ENCODE measurements at places on chromosomes 5 and 9.

DNA sequence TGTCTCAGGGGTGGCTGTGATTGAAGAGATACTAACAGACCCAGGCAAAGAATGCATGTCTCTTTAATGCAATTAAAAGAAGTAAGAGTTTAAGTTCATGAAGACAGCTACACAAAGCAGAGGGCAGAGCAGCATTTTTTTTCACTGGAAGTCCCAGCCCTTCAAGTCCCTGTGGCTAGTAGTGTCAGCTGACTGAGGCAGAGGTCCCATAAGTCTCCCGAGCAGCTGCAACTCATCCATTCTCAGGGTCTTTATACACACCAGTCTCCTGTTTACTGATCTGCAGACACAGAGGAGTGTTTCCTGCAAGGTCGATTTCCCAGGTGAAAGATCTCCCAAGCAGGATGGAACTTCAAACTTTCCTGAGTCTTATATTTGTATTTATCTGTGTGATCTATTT is 169.4 kb upstream of the GLRA1 start:
- DNase-seq = no peak

DNA sequence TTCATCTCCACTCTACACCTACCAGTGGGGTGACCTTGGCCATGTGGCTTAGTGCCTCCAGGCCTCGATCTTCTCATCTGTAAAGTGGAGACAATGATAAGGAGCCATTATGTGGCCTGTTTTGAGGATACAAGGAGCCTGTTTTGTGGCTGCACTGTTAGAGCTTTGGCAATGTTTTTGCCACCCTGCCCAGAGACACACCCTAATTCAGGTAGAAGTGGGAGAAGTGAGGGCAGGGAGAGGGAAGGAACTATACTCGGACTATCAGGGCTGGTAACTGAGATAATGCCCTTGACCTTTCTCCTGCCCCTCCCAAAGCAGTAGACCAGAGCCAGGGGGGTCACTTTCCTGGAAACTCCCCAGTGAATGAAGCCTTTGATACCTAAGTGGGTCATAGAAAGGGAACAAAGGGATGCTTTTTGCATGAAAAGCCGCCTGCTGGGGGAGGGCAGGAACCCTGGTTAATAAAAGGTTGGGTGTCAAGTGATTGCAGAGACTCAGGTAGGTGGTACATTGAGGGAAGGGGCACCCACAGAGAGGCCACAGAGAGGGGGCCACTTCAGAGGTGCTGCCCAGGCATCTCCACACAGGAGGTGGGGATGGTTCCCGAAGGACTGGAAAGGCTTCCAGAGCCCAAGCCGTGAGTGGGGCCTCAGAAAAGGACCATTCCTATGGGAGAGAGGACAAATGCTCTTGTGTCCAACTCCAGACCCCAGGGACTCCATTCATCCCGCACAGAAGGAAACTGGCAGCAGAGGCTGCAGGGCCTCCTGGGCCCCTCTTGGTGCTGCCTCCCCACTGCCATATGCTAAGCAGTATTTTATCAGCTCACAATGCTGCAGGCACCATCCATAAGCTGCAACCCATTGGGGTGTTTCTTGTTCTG is 42.3 kb upstream of the VDAC1 start:
- no peak for DNase-seq

DNA sequence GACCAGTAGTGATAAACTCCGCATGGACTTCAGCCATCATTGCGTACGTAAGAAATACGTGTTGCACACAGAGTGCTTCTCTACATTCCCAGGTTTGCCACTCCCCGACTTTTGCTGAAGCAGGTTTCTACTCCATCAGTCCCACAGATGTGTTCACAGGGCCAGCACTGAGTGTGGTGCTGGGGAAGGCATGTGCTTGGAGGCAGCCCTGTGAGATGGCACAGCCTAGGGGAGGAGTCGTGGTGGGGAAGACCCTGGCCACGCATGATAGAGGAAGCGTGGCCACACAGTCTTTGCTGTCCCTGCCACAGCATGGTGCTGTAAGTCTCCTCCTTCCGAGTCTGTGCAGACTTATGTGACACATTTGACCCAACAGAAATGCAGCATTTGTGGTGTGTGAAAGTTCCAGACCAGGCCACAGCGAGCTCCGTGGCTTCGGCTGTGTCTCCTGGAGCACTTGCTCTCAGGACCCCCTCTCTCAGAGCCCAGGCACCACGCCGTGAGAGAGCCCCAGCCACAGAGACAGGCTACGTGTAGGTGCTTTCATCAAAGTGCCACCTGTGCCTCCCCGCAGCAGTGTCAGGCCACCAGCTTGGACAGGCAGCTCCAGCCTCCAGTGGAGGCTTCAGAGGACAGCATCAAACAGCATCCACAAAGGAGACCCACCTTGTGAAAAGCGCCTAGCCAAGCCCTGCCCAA is 197.8 kb downstream of the AUH start:
- DNase-seq = no peak

DNA sequence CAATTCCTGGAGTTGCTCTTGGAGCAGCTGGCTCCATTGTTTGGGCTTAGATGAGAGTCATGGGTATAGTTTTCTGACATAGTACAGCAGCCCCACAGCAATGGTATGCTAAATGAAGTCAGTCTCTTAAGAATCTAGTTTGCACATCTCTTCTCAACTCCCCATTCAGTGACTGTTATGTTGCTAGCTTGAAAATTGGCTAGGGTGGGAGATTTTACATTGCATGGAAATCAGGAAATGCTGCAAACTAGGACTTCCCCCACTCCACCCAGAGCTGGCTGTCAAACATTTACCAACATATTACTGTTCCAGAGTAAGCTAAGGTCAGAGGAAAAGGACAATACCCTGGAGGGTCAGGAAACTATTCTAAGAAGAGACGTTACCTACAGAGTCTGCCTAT is 17.6 kb upstream of the FCHO2 start:
- DNase-seq = no peak

- no peak for DNase-seq
These were observed 1.2 kb downstream of the MAP1B start for GRCh38 chr5:72108202-72109061.

DNA sequence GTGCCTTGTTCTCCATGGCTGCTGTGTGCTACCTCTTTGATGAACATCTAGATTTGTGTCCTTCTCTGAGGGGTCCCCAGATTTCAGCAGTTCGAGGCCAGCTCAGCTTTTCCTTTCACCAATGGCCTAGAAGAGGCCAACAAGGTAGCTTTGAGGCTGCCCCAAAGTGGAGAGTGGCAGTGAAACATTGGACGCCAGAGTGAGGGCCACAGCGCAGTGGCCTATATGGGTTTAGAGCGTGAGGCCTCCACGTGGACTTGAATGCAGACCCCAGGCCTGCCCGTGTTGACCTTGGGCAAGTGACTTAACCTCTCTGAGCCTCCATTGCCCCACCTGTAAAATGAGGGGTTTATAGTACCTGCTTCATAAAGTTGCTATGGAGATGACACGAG is 11.8 kb downstream of the MYOZ3 start:
- no peak for DNase-seq

GRCh38 chr5:31626156-31626555 is 12.8 kb upstream of the PDZD2 start:
- no peak for DNase-seq

DNA sequence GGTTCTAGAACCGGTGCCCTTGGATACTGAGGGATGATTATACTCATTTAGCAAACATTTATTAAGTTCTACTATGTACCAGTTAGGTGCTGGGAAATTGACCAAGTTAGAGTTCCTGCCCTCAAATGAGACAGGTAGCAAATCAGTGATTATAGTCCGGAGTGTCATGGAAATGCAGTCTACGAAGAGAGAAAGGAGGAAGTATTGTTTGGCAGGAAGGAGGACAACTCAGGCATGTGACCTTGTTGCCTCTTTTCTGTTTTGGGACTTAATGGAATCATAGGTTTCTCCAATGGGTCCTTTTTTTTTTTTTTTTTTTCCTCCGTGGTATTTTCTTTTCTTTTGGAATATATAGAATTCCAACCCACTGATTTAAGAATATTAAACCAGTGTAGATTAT is 28.0 kb downstream of the OSTF1 start:
- no peak for DNase-seq

- no peak for DNase-seq
These were observed 87.8 kb upstream of the TLR4 start for GRCh38 chr9:117616431-117616831.

GRCh38 chr5:142425286-142426065 is 100.7 kb upstream of the SPRY4 start:
- DNase-seq = no peak

- DNase-seq = no peak
These were observed 2.1 kb downstream of the SOHLH1 start for GRCh38 chr9:135697226-135697625.

DNA sequence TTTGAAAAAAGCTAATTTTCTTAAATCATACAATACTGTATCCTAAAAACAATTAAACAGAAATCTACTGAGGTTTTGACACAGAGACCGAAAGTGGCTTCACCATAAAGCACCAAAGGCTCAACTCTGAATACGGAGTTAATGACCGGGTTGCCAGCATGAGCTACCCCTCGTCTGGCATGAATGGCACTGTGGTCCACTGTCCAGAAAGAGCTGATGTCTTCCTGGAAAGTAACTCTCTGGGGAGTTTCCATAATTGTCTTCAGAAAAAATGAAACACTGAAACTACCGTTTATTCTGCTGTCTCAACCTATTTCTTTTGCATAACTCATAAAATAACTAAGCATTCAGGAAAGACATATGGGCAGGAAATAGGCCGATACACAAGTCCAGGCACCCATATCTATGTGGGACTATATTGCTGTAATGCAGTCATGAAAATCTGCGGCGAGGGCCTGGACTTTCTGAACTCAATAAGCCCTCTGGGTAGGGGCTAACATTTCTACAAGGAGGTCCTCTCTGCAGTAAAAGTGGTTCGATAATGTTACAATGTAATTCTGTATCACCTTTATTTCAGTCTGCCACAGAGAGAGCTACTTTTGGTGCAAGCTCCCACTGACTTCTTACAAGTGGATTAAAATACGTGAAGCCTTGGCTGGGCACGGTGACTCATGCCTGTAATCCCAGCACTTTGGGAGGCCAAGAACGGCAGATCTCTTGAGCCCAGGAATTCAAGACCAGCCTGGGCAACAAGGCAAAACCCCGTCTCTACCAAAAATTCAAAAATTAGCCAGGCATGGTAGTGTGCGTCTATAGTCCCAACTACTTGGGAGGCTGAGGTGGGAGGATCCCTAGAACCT is 52.4 kb downstream of the ANKH start:
- DNase-seq = no peak

DNA sequence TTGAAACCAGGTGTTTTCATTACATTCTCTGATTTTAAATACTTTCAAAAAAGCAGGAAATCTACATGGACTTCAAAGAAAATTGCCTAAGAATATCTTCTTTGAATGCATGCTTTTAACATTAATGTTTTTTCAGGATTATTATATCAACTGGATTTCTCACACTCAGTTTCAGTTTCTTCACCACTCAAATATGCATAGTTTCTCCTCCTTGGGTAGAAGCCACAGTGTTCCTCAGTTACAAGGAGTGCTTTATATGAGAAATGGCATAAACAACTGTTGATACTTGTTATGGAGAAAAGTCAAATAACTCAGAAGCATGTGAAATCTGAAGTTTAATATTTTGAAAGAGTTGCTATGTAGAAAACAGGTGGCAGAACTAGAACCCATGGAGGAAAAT is 196.9 kb downstream of the DMRTA1 start:
- DNase-seq = no peak

GRCh38 chr5:103033696-103034095 is 86.2 kb downstream of the GIN1 start:
- no peak for DNase-seq

DNA sequence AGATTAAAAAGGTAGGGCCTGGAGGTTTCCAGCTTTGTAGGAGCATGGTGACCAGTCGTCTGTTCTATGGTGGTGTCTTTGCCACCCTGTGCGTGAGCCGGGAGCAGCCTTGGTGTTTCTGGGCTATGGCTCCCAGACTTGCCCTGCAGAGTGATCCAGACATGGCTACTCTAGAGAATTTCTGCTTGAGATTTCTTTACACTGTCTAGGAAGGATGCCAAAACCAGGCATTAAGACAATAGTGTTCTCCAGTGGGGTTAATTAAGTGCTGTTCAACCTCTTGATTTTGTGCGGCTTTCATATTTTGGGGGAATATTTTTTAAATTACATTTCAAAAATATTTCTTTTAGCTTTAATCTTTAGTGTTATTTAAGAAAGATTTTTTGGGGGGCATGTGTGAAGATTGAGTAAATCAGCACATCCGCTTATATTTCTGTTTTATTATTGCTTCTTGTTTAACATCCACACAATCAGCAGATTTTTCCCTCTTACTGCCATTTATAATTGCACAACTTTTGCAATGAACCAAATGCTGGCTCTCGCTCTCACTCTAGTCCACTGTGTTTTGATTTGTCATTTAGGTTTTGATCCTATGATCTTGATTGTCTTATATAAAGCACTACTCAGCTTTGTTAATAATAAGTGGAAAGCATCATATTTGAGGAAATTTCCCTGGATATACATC is 110.5 kb downstream of the RASGRF2 start:
- no peak for DNase-seq

GRCh38 chr9:128245421-128246151 is 30.2 kb downstream of the GOLGA2 start:
- no peak for DNase-seq

- DNase-seq = no peak
These were observed 39.0 kb upstream of the ZNF622 start for GRCh38 chr5:16504571-16504970.

- DNase-seq = no peak
These were observed 284.3 kb upstream of the IRX4 start for GRCh38 chr5:2166979-2167377.

GRCh38 chr9:95793924-95794828 is 81.3 kb upstream of the ERCC6L2 start:
- DNase-seq = no peak

DNA sequence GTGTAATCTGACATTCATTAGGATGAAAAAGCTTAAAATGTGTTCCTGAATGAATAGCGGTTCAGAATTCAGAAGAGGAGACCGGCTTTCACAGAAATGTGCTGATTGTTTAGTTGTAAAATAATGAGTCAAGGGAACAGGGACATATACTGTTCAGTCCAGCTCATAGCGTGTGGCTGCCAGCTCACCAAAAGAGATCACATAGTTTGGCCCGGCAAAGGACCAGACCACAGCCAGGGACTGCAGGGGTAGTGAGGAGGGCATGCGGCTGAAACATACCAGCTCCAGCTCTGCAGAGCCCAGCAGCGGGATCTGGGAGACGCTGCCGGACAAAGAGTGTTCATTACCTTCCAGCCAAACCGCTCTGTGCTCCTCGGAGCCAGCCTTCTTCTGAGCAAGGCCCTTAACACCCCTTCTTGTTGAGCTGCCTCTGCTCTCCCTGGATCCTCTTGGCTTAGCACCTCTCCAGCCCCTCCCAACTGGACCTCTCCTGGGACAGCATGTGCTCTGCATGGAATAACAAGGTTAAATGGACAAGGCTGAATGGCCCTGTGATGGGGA is 116.8 kb upstream of the CNTLN start:
- no peak for DNase-seq

DNA sequence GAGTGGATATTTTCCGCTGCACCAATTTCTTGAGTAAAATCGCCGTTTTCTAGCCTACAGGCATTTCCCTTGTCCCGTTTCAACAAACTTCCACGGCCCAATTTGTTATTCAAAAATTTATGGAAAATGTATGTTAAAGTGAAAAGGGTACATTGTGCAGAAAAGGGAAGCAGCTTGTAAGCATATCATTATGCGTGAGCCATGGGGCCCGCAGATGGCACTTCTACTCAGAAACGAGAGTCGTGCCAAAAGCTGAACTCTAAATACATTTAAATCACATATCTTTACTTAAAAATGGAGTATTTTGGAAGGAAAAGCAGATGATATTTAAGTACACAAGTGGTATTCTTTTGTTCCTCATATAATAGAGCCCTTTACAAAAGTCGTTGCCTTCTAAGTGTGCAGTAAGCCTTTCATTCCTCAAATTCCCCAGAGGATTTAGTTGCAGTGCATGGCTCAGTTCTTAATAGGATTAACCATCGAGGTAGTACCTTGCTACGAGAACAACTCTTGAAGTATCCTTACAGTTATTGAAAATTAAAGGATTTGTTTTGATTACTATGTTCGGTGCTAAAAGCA is 1227.2 kb upstream of the WWC1 start:
- no peak for DNase-seq

Measured in stimulated activated CD4-positive, alpha-beta T cell treated with anti-CD3 and anti-CD28 coated beads, Interleukin-15, amount 100 ng/mL, for 1 hour (primary cell).